Activated CD4-positive, alpha-beta T cell treated with anti-CD3 and anti-CD28 coated beads for 36 hours (primary cell): ENCODE measurements at places on chromosomes 1 and 21. TPM values are rescaled to one million over a fixed set of nuclear protein-coding genes. Genes with fewer than 3 reads are reported as not detected.

GRCh38 chr1:185353124-185353523 lies 36.1 kb upstream of the IVNS1ABP start:
- no peak for DNase-seq

GRCh38 chr1:54998677-54999076 lies at the start of gene BSND:
TSS of gene BSND (plus strand) at chr1:54998933. CDS start at chr1:54999187, 254 bp downstream.
- no peak for DNase-seq

GRCh38 chr1:15994590-15995351 lies 9.3 kb upstream of the SRARP start:
- DNase-seq = peak; percentile 77

- no peak for DNase-seq
These were observed 590.1 kb downstream of the LTN1 start for GRCh38 chr21:28402616-28402989.

DNA sequence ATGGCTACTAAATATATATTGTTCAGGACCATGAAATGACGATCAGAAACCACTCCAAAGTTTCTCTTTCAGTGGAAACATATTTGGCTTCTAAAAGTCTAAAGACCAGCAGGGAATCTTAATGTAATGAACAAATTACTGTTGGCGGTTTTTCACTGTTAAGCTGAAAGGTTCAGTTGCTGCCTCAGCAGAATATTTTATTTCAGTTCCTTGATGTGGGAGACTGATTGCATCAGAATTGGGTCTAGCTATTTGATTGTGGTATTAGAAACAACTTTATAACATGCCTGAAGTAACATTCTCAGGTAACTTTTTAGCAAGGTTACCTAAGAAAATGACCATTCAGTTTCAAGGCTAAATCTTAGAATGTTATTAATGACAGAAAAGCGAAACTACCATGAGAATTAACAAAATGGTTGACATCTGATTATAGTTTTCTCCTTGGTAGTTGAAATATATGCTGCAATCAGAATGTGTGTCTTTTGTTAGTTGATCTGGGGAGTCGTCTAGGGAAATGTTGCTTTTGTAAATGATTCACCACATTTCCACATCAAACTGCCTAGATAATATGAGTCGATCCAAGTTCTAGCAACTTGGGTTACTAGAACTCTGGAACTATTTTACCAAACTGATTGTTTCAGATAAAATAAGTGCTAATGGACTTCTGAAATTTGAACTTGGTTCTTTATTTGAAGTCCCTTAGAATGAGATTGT lies 200.4 kb downstream of the HMCN1 start:
- no peak for DNase-seq

- DNase-seq = peak; percentile 74
These were observed 6.7 kb upstream of the FAM167B start for GRCh38 chr1:32240140-32240951.

GRCh38 chr1:33512226-33513011 lies 40.0 kb downstream of the ZSCAN20 start:
- peak; percentile 18 for DNase-seq

- no peak for DNase-seq
These were observed 21.2 kb upstream of the ELK4 start for GRCh38 chr1:205652984-205653383.

- no peak for DNase-seq
These were observed 6.2 kb downstream of the EDN2 start for GRCh38 chr1:41478118-41478748.

- no peak for DNase-seq
These were observed 57.3 kb downstream of the MACF1 start for GRCh38 chr1:39261712-39262221.

GRCh38 chr1:202007805-202008489 lies 2.4 kb upstream of the ELF3 start:
- no peak for DNase-seq

GRCh38 chr1:63575340-63575826 lies 17.8 kb upstream of the PGM1 start:
- DNase-seq = no peak

DNA sequence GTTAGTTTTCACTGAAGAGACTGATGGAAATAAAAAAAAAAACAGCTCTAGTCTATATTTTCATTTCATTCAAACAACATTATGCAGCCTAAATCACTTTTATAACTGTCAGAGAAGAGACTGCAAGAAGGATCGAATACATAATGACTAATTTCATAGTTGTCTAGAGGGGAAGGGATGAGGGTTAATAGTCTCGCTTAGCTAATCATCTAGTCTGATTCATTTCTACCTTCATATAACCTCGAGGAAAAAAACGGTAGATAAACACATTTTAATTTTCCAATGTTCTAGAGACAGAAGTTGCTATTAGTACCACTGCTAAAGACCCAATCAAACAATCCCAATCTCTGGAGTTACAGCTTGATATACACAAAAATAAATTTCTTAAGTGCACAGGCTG lies 3.5 kb downstream of the FUBP1 start:
- DNase-seq = no peak

- DNase-seq = no peak
These were observed 8.9 kb downstream of the RALGPS2 start for GRCh38 chr1:178733972-178734371.

GRCh38 chr1:226987179-226987536 lies 47.1 kb downstream of the COQ8A start:
- DNase-seq = no peak

Gene C1orf94
- total RNA-seq = not detected

Gene PRXL2B
- total RNA-seq = 23.7 TPM

Gene TLR5
- 0.56 TPM for total RNA-seq

Gene PPIAL4G
- total RNA-seq = 0.07 TPM

Gene KPRP
- not detected for total RNA-seq

Gene SPRR3
- not detected for total RNA-seq

Gene DNAI4
- 3.6 TPM for total RNA-seq

Gene ALG14
- 7.3 TPM for total RNA-seq

Gene FRRS1
- 2.9 TPM for total RNA-seq

Gene ZBTB8B
- not detected for total RNA-seq

Gene TACSTD2
- total RNA-seq = 0.11 TPM

Gene HPCA
- total RNA-seq = not detected
